Cortex of kidney (tissue), 1 donor: ENCODE measurements at places on chromosomes 7 and 10.

DNA sequence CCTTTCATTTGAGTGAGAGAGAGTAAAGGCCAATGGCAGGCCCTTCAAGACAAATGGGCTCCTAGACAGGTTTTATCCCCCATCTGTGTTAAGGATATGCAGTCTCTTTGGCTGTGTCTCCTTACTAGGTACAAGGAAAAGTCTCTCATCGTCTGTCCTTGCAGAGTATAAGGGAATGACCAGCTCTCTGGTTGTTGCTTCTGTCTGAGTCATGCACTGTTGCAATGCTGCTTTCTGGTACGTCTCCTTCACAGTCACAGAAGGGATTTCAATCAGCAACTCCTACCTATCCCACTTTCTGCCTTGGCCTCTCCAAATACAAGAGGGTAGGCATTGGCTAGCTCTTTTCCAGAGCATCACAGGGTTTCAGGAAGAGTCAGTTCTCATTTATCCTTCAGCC lies 48.1 kb downstream of the CTTNBP2 start:
- DNase-seq, result no peak

GRCh38 chr7:132077971-132078685 lies 498.1 kb downstream of the PLXNA4 start:
- no peak for DNase-seq

DNA sequence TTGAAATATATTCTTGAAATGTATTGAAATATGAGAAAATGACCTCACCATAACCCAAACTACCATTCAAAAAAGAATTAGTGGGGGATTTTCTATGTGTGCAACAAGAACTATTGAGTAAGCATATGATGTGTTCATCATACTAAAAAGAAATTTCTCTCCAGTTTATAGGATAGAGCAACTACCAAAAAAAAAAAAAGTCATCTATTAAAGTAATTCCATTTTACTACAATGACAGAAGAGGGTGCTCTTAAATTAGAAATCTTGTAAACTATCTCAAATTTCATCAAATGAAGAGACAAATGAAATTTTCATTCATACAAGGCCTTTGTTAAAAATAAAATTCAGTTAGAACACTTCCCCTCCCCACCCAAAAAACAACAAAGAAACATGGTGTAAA lies 195.4 kb upstream of the PLXDC2 start:
- DNase-seq, result no peak

DNA sequence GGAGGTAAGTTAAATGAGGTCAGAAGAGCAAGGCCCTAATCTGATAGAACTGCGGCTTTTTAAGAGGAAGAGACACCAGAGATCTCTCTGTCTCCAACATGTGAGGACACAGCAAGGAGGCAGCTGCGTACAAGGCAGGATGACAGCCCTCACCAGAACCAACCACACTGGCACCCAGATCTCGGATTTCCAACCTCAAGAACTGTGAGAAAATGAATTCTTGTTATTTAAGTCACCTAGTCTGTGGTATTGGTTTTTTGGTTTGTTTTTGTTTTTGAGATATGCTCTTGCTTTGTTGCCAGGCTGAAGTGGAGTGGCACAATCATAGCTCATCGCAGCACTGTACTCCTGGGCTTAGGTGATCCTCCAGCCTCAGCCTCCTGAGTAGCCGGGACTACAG lies 127.2 kb downstream of the DLG5 start:
- no peak for DNase-seq

DNA sequence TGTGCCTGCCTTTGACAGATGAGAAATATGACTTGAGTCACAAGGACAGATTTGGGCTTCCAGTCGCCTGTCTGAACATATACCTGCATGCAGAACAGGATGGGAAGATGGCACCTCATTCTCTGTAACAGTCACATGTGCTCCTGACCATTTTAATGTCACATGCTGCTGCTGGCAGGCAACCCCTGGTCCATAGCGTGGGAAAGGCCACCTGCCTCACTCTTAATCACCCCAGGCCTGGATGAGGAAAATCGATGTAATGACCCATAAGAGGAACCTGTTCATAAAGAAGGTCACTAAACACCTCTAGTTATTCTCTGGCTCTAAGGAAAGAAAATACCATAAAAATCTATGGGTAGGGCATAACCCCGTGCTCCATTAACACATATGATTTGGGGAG lies 110.2 kb downstream of the GFRA1 start:
- no peak for DNase-seq

DNA sequence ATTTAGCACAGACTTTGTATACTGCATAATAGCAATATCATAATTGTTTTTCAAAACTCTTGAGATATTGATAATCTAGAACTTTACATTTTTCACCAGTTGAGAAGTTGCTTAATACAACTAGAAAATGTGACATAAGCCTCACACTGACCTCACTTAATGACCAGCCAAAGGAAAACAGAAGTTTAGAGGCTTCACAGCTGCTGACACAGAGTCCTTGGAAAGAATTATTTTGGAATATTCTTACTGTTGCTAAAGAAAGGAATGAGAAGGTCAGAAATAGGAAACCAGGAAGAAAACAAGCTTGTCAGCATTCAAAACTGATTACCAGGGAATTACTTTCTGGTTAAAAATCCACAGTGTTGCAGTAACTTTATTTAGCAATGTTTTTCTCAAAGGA lies 35.5 kb upstream of the WASL start:
- no peak for DNase-seq

- no peak for DNase-seq
Measured at GRCh38 chr7:142508251-142508650, 241.0 kb upstream of the PRSS1 start.

DNA sequence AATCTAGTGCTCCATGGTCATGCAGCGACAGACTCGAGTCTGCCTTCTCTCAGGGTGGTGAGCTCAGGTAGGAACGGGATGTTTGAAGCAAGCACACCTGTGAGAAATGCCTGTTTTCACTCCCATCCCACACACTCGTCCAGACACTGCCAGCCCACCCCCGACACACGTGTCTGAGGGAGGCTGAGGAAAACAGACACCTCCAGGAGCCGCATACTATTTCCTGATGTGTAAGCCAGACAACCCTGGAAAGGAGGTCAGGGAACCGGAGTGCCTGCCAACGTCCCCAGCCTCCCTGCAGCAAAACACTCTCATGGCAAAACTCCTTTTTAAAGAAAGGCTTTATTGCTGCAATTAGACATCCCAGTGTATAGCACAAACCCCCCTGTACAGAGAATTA lies 80.2 kb downstream of the ALOX5 start:
- DNase-seq, result no peak

DNA sequence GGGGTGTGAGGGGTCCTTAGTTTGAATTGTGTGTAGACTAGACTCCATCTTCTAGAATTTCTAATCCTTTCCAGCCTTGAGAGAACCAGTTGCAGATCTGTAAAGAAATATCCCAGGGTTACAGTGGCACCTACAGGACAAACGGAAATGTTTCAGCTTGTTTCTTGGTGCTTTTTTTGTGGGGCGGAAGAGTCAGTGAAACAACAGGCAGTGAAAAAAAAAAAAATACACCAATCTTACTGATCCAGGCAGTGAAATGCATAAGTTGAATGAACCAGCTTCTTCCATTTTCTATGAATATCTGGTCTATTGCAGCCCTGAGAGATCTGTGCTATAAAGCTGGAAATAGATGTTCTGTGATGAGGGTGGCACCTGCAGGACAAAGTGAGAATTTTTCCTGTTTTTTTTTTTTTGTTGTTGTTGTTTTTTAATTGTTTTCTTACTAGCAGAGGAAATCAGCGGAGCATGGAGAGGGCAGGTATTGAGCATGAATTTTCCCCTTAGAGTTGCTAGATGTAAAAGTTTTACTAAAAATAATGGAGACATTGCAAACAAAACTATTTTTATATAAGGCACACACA lies 81.9 kb upstream of the DYNC1I1 start:
- DNase-seq, result no peak

- no peak for DNase-seq
Measured at GRCh38 chr10:79979310-79979975, 30.5 kb upstream of the SFTPD start.

GRCh38 chr10:130363899-130364445 lies 227.8 kb downstream of the GLRX3 start:
- no peak for DNase-seq

DNA sequence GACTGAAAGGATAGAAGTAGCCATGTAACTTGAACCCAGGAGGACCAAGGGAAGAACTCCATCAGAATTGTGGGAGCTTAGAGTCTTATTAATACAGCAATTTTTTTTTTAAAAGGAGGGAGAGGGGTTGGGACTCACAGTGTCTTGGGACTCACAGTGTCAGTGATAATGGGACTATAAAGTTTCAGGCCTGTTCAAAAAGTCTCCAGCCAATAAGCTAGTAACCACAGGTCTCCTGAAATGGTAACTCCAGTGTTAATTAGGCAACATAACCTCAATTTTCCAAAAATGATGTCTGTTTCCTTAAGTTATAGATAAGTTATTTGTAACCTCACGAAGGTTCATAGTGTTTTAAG lies 2.4 kb upstream of the HNRNPH3 start:
- no peak for DNase-seq

DNA sequence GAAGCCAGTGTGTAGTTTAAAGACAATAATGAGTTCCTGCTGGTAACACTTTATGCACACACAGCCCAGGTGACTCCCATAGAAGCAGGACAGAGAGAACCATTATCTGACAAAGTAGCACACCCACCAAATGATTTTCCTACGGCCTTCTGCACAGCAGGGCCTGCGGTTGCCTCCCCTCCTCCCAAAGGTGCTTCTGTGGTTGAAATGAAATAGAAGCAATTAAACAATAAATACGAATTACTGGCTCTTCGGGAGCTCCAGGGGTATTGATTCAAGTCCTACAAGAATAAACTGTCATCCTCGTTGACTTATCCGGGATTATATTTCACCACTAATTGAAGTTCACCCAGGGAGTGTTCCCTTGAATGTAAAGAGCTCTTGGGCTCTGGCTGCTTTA lies 172.1 kb downstream of the ACTR3B start:
- DNase-seq, result no peak

DNA sequence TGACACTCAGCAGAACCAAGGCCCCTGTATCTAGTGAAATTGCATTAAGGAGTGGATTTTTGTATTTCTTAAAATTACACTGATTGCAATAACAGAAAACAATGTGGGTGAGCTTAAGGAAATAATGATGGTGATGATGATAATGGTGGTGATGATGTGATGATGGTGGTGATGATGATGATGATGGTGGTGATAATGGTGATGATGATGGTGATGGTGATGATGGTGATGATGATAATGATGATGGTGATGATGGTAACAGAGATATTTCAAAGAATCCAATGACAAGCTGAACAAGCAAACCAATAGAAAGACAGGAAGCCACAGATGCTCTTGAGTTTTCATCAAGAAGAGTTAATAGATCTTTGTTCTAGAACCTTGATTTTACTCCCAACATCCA lies 630.7 kb upstream of the AUTS2 start:
- DNase-seq, result no peak
